ENCODE measurements at places on chromosomes 16 and 17.

- no peak for DNase-seq
Observed at GRCh38 chr17:70295329-70295728, 126.0 kb downstream of the KCNJ2 start.

DNA sequence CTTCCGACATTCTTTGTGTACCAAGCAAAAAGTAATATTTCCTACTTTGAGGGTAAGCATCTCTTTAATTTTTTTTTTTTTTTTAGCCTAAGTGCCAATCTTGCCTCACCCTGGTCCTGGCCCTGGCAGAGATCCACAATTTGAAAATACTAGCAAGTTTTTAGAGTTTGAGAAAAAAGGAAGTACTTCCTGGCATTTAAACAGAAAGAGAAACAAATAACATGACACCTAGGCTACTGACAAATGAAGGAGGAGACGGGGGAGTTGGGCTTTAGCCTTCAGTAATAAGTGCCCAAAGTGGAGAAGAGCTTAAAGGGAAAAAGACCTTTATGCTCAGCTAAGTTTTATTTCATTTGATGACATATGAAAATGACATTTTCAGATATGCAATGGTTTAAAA, 92.8 kb downstream of the HS3ST3A1 start:
- no peak for DNase-seq

DNA sequence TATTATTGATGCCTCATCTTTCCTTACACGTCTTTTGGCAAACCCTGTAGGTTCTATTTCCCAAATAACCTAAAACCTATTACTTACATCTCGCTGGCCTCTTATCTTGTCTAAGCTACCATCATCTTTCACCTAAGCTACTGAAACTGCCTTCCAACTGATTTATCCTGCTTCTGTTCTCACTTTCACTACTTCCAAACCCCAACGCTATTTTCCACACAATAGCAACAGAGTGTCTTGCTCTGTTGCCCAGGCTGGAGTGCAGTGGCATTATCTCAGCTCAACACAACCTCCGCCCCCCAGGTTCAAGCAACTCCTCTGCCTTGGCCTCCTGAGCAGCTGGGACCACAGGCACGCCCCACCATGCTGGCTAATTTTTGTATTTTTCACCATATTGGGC, 52.8 kb upstream of the INTS2 start:
- no peak for DNase-seq

DNA sequence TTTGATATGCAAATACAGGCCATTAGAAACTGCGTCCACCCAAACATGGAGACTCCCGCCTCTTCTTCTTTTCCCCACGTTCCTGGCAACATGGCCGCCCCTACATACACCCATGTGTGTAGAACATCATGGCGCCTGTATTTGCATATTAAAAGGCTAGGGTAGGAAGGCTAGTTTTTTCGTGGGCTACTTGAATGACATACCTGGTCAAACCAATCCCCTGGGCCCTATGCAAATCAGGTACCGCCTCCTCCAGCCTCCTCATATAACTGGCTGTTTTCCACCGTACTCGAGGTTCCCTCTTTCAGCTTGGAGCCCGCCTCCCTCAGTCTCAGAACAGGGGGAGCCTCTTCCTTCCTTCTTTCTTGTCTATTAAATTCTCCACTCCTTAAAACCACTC, 840 bp upstream of the CD300LB start:
- no peak for DNase-seq

GRCh38 chr16:53216798-53217197, 162.0 kb downstream of the CHD9 start:
- DNase-seq: no peak

GRCh38 chr17:13157656-13158055, 139.8 kb upstream of the ELAC2 start:
- DNase-seq: no peak

- no peak for DNase-seq
Observed at GRCh38 chr16:48556913-48557351, 53.0 kb downstream of the N4BP1 start.

All from stimulated activated CD8-positive, alpha-beta memory T cell treated with anti-CD3 and anti-CD28 coated beads, Interleukin-4, amount 100 ng/mL, for 1 hour (primary cell).